Activated T-cell treated with anti-CD3 and anti-CD28 coated beads, Interleukin-2, amount 50 U/mL, for 48 hours (primary cell): ENCODE measurements at places on chromosomes 7 and 10.

GRCh38 chr7:24214670-24215069 lies 69.3 kb upstream of the NPY start:
- DNase-seq = no peak

GRCh38 chr10:70928140-70928539 lies 39.8 kb upstream of the PCBD1 start:
- no peak for DNase-seq

GRCh38 chr7:106282390-106282789 lies 2.4 kb downstream of the NAMPT start:
- DNase-seq = no peak

GRCh38 chr7:3063016-3063753 lies 19.5 kb upstream of the CARD11 start:
- DNase-seq = peak; percentile 86

GRCh38 chr7:25151773-25152172 lies 26.7 kb upstream of the CYCS start:
- DNase-seq = no peak

GRCh38 chr7:110650328-110650727 lies 440.6 kb upstream of the LRRN3 start:
- DNase-seq = no peak

DNA sequence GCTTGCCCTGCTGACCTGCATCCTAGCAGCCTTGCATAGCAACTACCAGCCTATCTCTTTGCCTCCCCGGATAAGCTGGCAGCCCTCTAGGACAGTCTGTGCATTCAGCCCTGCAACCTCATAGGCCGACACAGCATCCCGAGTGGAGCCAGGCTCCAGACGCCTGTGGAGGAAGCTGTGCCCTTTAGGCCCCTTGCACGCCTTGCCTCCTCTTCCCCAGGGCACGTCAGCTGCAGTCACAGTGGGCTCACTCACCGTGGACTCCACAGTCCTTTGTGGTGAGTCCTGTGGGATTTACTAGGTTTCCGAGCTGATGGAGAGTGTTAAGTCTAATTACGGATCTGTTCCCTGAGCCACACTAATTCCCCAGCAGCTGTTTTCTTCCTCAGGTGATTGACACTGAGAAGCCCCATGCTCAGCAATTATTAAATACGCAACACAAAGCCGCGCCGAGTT lies 540.0 kb downstream of the TCERG1L start:
- no peak for DNase-seq

- DNase-seq = no peak
These were observed 495.2 kb downstream of the TCERG1L start for GRCh38 chr10:130816116-130816901.

GRCh38 chr10:101249171-101249581 lies 19.9 kb upstream of the LBX1 start:
- DNase-seq = no peak
